ENCODE measurements at places on chromosomes 7 and 10.

- peak; percentile 43 for DNase-seq
Measured at GRCh38 chr7:84113286-84113685, 81.3 kb downstream of the SEMA3A start.

DNA sequence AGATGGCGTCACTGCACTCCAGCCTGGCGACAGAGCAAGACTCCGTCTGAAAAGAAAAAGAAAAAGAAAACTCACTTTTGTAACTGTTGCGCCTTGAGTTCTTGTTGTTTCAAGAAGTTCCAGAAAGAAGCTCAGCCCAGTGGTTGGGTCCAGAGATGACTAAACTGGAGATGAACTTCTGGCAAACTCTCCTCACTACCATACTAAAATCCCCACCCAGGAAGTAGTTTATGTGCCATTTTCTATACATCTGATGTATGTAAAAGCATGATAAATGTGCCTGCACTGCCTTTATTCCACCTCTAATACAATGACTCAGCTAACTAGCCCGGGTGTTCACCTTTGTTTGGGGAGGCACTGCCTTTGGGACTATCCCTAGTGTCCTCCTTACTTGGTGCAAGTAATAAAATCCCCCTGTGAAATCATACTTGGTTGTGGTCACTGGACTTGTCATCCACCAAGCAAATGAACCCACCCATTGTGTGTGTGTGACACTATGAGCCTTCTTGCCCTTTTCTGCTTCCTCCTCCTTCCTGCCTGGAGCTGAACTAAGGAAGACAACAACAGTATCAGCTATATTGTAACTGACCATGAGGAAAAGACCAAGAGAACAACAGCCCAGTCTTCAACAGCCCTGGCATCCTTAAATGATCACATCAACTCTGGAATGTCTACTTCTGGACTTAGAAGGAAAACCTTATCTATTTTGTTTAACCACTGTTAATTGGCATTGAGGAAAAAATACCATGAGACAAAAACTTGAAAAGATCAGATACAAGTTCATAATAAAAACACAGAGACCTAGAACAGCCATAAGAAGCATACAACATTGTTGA lies 33.6 kb downstream of the JMJD1C start:
- DNase-seq = peak; percentile 40

- DNase-seq = no peak
Measured at GRCh38 chr10:60024506-60024905, 118.2 kb upstream of the CCDC6 start.

DNA sequence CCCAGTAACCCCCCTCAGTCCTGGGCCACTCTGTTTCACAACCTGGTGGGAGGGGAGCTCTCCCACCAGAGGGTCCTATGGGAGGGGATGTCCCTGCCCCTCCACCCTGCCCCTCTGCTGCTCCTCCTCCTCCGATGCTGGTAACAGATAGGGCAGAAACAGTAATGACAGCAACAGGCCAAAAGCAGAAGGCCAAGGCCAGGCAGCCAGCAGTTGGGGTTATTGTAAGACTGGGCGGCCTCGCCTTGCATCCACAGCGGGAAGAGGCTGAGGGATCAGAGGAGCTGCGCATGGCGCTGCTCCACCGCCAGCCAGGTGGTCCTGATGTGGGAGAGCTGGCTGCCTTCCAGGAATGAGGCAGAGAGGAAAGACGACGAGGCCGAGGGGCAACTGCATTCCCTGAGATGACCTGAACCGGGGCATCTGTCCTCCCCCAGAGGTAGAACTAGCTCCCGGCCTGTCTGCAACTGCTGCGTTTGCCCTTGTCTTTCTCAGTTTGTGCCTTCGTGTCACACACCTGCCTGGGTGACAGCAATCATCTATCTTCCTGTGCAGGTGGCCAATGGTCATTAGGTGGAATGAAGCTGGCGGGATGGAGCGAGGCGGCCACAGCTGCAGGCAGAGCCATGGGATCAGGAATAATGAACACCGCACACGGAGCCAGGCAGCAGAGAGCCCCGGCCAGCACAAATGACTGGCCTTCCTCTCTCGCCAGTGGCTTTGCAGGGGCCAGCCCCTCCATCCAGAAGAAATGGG lies 54.0 kb upstream of the CACUL1 start:
- no peak for DNase-seq

DNA sequence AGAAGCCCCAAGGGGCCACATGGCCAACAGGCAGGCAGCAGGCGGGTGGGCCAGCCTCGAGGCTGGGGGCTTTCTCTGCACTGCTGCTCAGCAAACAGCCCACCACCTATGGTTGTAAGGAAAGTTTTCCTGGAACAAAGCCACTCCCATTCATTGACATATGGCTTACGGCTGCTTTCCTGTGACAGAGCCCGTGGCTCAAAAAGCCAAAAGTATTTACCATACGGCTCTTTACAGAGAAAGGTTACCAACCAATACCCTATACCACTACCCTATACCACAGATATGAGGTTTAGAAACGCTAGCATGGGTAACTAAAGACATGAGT lies 152.7 kb downstream of the MAD1L1 start:
- DNase-seq = no peak

DNA sequence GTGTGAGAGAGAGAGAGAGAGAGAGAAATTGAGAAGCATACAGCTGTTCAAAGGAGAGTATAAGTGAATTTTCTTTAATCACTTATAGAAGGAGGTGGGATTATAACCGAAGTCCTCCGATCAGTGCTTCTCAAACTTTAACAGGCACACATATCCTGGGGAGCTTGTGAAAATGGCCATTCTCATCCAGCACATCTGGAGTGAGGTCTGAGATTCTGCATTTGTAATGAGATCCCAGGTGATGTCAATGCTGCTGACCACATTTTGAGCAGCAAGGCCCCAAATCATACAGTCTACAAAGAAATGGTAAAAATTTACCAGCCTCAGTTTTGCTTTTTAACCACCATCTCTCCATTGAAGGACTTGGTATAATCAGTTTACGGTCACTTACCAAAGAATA lies 219.0 kb downstream of the PTEN start:
- DNase-seq = no peak

- no peak for DNase-seq
Measured at GRCh38 chr10:106956216-106956915, 208.1 kb downstream of the SORCS1 start.

DNA sequence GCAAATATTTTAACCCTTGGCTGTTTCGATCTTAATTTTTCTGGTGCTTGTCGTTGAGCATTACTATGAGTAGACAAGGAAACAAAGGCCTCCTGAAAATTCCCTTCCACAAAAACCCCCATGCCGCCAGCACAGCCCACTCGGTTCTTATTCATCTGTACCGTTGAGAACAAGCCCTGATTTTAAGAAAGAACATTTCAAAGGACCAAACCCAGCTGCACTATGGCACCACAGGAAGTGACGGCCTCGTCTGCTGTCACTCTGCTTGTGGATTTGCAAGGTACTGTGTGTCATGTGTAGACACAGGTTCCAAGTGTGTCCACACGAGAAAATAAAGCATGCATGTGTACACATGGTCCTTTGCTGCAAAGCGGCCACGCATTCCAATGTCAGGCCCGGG lies 285.2 kb downstream of the DNAJB6 start:
- no peak for DNase-seq

GRCh38 chr7:73332447-73332846 lies 4.5 kb downstream of the FKBP6 start:
- DNase-seq = no peak

- DNase-seq = peak; percentile 56
Measured at GRCh38 chr7:27641581-27642230, 21.0 kb downstream of the HIBADH start.

GRCh38 chr7:50923476-50923875 lies 140.8 kb upstream of the GRB10 start:
- no peak for DNase-seq

- DNase-seq = peak; percentile 89
Measured at GRCh38 chr7:27188386-27189294, 3.6 kb upstream of the HOXA11 start.

DNA sequence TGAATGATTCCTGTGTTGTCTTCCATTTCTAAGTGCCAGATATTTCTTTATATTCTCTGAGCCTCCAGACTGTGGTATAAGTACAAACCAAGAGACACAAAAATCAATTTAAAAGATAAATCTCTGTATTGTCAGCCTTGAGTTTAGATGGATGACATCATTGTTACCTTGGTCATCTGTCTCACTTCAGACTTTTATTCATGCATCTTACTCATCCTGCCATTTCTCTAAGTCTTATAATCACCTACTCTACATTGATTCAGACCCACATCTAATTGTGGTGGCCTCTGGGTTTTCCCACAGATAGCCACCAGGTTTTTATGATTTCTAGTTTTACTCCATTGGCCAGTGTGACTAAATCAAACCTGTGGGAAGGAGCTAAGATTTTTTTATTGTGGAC lies 26.8 kb upstream of the HDAC9 start:
- DNase-seq = no peak

DNA sequence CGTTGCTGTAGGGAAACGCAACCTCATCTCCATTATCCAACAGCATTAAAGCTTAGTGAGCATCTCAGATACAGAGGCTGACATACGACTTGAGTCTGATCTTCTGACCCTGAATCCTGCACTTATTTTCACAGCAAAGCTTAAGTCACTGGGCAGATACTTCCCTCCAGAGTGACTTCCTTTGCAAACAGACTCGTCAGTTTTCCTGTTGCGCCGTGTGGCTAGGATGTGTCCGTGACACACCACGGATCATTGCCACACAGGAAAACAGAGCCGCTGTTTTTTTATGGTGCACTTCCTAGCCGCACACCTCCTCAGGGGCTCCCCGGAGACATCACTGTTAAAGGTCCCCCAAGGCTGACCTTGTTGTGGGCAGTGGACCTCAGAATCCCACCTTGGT lies 94.9 kb upstream of the MKI67 start:
- no peak for DNase-seq

GRCh38 chr7:22853138-22853537 lies 30.5 kb upstream of the TOMM7 start:
- no peak for DNase-seq

GRCh38 chr7:4220011-4220410 lies 462.1 kb upstream of the FOXK1 start:
- DNase-seq = no peak

DNA sequence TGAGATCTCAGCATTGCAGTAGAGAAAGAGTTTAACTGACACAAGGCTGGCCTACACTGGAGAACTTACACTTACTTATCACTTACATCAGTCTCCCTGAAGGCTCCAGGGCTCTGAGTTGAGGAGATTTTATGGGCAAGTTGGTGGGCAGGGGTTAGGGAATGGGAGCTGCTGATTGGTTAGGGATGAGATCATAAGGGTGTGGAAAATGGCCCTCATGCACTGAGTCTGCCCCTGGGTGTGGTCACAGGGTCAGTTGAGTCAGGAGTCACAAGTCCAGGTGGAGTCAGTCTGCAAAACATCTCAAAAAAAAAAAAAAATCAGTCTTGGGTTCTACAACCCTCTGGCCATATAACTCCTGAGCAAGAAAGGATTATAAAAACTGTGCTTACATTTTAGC lies 60.5 kb downstream of the PPP1R17 start:
- DNase-seq = peak; percentile 27

DNA sequence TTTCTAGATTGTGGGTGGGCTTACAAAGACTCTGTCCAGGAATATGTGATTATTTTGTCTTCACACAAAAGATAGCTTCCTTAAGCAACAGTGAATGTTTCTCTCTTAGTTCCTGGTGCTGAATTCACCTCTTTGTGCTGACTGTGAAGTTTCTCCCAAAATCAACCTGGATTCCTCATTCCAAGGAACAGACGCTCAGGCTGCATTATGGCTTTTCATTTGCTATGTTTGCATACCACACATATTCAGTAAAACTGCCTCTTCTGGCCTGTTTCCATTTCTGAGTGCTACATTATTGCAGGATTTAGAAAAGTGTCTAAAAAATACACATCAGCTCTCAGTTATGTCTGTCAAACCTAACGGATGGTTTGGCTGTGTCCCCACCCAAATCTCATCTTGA lies 21.5 kb downstream of the MACROH2A2 start:
- no peak for DNase-seq

- no peak for DNase-seq
Measured at GRCh38 chr7:157543276-157543675, 206.5 kb downstream of the DNAJB6 start.

DNA sequence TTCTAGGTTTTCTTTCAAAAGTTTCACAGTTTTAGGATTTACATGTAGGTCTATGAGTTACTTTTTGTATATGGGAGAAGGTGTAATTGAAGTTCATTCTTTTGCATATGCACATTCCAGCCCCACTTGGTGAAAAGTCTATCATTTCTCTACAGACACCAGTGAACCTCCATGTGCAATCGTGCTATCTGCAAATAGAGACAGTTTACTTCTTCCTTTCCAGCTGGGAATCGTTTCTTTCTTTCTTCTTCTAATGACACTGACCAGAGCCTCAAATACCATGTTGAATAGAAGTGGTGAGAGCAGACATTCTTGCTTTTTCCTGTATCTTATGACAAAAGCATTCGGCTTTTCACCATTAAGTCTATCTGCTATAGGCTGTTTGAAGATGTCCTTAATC lies 122.7 kb downstream of the ARHGAP22 start:
- DNase-seq = no peak

DNA sequence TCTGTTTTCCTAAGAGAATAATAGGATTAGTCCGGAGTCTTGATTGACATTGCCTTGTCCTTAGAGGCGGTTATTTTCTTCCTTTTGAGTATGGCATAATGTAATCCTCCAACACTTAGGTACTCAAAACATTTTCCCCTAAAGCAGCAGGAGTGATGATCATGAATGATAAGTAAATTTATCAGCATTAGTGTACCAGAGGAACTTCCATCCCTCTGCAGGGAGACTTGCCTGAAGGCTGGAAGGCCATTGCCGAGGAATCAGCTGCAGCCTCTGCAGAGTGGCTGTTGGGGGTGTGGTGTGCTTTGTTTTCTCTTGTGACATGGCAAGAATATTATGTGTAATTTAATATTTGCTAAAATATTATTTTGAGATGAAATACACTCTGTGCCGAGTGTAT lies 56.8 kb downstream of the RAB11FIP2 start:
- DNase-seq = no peak

DNA sequence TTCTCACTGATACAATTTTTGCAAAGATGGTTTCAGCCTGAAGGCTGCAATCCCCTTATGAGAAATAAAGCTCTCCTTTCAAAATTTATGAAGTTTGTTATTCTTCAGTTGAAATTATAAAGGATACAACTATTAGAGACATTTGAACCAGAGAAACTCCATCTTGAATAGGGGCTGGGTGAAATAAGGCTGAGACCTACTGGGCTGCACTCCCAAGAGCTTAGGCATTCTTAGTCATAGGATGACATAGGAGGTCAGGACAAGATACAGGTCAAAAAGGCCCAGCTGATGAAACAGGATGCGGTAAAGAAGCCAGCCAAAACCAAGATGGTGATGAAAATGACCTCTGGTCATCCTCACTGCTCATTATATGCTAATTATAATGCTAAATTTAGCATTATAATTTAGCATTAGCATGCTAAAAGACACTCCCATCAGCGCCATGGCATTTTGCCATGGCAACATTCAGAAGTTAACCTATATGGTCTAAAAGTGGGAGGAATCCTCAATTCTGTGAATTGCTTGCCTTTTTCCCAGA lies 22.4 kb upstream of the IFIT1B start:
- DNase-seq = peak; percentile 95
